ENCODE measurements at places on chromosomes 7 and 10.

DNA sequence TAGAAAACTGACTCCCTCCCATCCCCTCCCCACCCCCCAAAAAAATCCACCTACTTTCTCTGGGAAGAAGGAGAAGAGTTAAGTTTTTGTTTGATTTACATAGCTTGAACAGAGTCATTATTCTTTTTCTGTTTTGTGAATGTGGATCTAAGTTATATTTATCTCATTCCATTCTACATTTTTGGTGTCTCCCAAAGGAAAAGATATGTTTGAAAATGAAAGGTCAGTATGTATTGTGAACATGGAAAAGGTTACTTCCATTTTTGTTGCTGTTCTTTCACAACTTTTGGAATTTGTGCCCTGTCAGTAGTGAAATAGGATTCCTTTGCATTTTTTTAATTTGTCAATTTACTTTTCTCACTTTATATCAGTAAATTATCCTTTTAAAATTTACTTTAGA is 547.9 kb downstream of the SUGCT start:
- no peak for DNase-seq

- DNase-seq = no peak
These were observed 132.2 kb upstream of the PLXNA4 start for GRCh38 chr7:132708470-132708869.

GRCh38 chr7:127980901-127981300 is 50.3 kb downstream of the LRRC4 start:
- no peak for DNase-seq

GRCh38 chr7:22997871-22998518 is 15.9 kb downstream of the HYCC1 start:
- DNase-seq = no peak

DNA sequence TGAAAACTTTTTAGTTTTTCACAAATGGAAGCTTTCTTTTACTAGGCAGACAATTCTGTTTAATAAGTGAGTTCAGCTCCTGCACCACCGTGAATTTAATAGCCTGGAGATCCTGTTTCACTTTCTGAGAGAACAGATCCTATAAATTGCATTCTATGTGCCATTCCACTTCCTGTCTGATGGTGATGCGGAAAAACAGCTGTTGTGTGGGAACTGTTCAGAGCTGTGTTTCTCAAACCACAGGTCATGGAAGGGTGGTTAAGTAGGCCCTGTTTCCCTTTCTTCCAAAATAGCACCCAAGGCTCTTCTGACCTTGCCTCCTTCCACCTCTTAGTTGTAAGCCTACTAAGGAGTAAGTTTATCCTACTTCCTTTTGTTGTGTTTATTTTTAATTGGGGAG is 97.2 kb upstream of the DKK1 start:
- DNase-seq = peak; percentile 67

- no peak for DNase-seq
These were observed 154.4 kb upstream of the MKLN1 start for GRCh38 chr7:131173145-131173890.

DNA sequence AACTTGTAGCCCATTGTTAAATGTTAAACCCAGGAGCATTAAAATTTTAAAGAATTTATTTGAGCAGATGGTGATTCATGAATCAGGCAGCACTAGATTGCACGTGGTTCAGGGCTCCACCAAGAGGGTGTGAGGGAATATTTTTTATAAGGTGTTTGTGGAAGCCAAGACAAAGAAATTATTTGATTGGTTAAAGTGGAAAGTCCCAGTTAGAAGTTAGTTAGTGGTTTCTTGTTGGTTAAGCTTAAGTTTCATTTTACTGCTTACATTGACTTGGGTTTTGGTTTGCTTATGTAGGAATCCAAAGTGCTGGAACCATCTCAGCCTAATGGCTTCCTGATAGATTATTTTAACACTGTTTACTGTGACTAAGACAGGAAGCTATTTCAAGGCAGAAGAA is 906.2 kb downstream of the LRMDA start:
- DNase-seq = no peak

All from lung (tissue), 17 donors.